ENCODE measurements at places on chromosomes 3 and 15. TPM values are rescaled to one million over a fixed set of nuclear protein-coding genes. Genes with fewer than 3 reads are reported as not detected.
A peak's percentile ranks its signal among the peaks of the same experiment; 100 is the strongest.

The LMAN1L gene
- total RNA-seq = 6.3 TPM

The NAALADL2 gene
- total RNA-seq = 7.3 TPM

The LHFPL4 gene
- total RNA-seq = not detected

The ALG3 gene
- total RNA-seq = 11.4 TPM

The RTP3 gene
- total RNA-seq = not detected

GRCh38 chr3:122687298-122687697 is 6.7 kb downstream of the PARP14 start:
- no peaks in the 10 kb centered on the region for H3K36me3 ChIP-seq
- H3K27me3 ChIP-seq = no peaks in the 10 kb centered on the region
- H3K4me3 ChIP-seq = no peak overlapping the region
- no peak for DNase-seq
- no peak overlapping the region for H3K27ac ChIP-seq

DNA sequence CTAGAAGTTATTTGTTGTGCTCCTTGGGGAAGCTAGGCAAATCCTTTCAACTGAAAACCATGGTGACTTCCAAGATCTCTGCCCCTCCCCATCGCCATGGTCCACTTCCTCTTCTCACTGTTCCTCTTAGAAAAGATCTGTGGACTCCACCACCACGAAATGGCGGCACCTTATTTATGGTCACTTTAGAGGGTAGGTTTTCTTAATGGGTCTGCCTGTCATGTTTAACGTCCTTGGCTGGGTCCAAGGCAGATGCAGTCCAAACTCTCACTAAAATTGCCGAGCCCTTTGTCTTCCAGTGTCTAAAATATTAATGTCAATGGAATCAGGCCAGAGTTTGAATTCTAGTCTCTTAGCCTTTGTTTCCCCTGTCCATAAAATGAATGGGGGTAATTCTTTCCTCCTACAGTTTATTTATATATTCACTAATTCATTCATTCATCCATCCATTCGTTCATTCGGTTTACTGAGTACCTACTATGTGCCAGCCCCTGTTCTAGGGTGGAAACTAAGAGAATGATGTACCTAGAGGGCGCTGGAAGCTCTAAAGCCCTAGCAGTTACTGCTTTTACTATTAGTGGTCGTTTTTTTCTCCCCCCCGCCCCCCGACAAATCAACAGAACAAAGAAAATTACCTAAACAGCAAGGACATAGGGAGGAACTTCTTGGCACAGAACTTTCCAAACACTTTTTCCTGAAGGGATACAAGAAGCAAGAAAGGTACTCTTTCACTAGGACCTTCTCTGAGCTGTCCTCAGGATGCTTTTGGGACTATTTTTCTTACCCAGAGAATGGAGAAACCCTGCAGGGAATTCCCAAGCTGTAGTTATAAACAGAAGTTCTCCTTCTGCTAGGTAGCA is 657 bp downstream of the PATL2 start:
- H3K27ac ChIP-seq = peak overlapping the region; percentile 100
- peaks cover 36% of the 10 kb centered on the region for H3K4me1 ChIP-seq
- no peak for DNase-seq
- H3K4me3 ChIP-seq = peak overlapping the region; percentile 80

- H3K27me3 ChIP-seq = peaks cover 22% of the 10 kb centered on the region
- H3K27ac ChIP-seq = no peak overlapping the region
- no peak for DNase-seq
- H3K36me3 ChIP-seq = no peaks in the 10 kb centered on the region
Observed at GRCh38 chr15:79932447-79932846, 35.6 kb upstream of the MTHFS start.

DNA sequence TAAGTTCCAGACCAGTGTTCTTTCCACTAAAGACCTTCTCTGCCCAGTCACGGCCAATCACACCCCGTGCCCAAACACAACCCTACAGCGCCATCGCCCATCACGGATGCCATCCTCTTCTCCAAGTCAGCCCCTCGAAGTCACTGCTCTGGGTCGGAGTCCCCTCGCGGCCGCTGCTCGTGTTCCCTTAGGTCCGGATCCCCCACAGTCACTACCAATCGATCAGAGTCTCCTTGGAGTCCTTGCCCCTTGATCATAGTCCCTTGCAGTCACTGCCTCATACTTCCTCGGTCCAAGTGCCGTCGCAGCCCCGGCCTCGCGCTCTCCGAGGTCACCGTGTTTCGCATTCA is 461 bp downstream of the PCYT1A start:
- H3K27me3 ChIP-seq = no peaks in the 10 kb centered on the region
- DNase-seq = peak; percentile 28
- peak overlapping the region; percentile 96 for H3K27ac ChIP-seq
- peaks cover 56% of the 10 kb centered on the region for H3K4me1 ChIP-seq
- peak overlapping the region; percentile 88 for H3K4me3 ChIP-seq
- H3K36me3 ChIP-seq = no peaks in the 10 kb centered on the region

- H3K4me1 ChIP-seq = no peaks in the 10 kb centered on the region
- H3K27ac ChIP-seq = no peak overlapping the region
- no peak for DNase-seq
- H3K36me3 ChIP-seq = no peaks in the 10 kb centered on the region
Observed at GRCh38 chr3:130582457-130583153, 65.6 kb downstream of the COL6A6 start.

GRCh38 chr3:122257644-122258364 is 67.2 kb upstream of the CSTA start:
- DNase-seq = no peak
- H3K27ac ChIP-seq = no peak overlapping the region
- H3K36me3 ChIP-seq = no peaks in the 10 kb centered on the region
- H3K4me1 ChIP-seq = no peaks in the 10 kb centered on the region
- H3K4me3 ChIP-seq = no peak overlapping the region

GRCh38 chr15:39874890-39875549 is 45.0 kb downstream of the GPR176 start:
- no peaks in the 10 kb centered on the region for H3K27me3 ChIP-seq
- H3K27ac ChIP-seq = no peak overlapping the region
- no peak for DNase-seq
- H3K36me3 ChIP-seq = no peaks in the 10 kb centered on the region

- no peaks in the 10 kb centered on the region for H3K27me3 ChIP-seq
- no peak overlapping the region for H3K4me3 ChIP-seq
- H3K4me1 ChIP-seq = no peaks in the 10 kb centered on the region
- no peak for DNase-seq
Observed at GRCh38 chr3:102906818-102907217, 472.0 kb downstream of the ZPLD1 start.

- H3K27ac ChIP-seq = no peak overlapping the region
- H3K27me3 ChIP-seq = no peaks in the 10 kb centered on the region
- DNase-seq = no peak
- no peak overlapping the region for H3K4me3 ChIP-seq
- no peaks in the 10 kb centered on the region for H3K36me3 ChIP-seq
Observed at GRCh38 chr15:39054128-39054732, 489.6 kb upstream of the RASGRP1 start.

DNA sequence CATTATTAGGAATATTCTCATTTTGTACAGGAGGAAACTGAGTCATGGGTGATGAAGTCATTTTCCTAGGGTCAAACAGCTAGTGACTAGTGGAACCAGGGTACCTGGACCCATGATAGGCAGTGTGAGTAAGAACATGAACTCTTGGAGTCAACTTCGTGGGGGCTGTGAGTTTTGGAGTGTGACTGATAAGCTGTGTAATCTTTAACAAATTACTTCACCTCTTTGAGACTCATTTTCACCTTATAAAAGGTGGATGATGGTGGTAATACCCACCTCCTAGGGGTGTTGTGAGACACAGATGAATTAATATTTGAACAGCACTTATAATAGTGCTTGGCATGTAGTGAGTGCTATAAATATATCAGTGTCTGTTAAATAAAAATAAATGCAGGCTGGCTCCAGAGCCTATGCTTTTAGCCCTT is 9.1 kb downstream of the SEMA6D start:
- H3K27ac ChIP-seq = peak overlapping the region; percentile 66
- no peak overlapping the region for H3K4me3 ChIP-seq
- H3K27me3 ChIP-seq = no peaks in the 10 kb centered on the region
- no peak for DNase-seq

DNA sequence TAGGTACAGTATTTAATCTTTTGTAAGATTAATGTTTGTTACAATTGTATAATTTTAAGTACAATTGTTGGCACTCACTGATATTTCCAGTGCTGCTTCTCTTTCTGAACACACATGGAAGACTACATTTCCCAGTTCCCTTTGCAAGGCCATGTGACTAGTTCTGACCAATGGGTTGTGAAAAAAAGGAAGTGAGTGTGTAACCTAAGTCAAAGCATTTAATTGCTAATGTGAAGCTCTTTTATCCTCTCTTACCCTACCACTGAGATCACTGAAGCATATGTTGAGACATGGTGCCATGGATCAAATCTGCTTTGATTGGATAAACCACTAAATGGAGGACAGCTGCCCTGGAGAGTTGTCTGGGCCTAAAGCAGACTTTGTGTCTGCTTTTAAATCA is 83.9 kb upstream of the PLXND1 start:
- H3K27ac ChIP-seq = no peak overlapping the region
- peak; percentile 59 for DNase-seq
- no peaks in the 10 kb centered on the region for H3K27me3 ChIP-seq
- H3K4me1 ChIP-seq = no peaks in the 10 kb centered on the region
- no peaks in the 10 kb centered on the region for H3K36me3 ChIP-seq
- H3K4me3 ChIP-seq = no peak overlapping the region

DNA sequence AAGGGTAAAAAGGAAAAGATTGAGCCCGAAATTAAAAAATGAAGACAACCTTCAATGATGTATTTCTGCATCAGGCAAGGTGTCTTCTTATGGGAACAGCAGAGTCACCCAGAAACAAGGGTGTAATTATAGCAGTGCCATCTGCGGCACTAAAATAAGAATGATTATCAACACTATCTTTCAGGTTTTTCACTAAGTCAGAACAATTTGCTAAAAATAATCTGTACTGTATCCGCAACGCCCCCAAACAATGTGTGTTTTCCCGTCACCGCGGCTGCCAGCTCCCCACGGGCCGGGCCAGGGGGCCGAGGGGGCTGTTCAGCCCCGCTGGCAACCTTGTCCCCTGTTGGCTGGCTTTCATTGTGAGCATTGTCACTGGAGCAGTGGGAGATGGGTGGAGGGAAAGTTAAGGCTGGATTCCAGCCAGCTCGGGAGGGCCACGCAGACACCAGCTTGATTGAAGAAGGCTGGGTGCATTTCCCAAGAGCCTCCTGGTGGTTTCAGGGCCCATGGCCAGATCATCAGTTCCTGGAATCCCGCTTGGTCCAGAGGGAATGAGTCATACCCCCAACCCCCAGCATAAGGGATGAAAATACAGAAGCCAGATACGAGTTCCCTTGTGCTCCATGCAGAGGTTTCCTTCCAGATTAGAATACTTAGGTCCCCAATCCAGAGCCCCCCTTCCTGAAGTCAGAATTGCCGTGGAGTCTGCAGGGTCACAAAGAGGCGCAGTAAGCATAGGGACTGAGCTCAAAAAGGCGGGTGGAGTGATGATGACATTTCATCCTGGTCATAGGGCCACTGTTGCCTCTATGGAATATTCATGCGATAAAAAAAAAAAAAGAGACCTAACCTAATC is 90.2 kb upstream of the KLF13 start:
- no peaks in the 10 kb centered on the region for H3K36me3 ChIP-seq
- H3K27me3 ChIP-seq = no peaks in the 10 kb centered on the region
- H3K27ac ChIP-seq = peak overlapping the region; percentile 89

- no peaks in the 10 kb centered on the region for H3K27me3 ChIP-seq
- H3K4me1 ChIP-seq = no peaks in the 10 kb centered on the region
- H3K27ac ChIP-seq = no peak overlapping the region
- H3K36me3 ChIP-seq = no peaks in the 10 kb centered on the region
- H3K4me3 ChIP-seq = no peak overlapping the region
- DNase-seq = no peak
Observed at GRCh38 chr3:55742022-55742831, 255.1 kb upstream of the WNT5A start.

- H3K4me3 ChIP-seq = no peak overlapping the region
- no peak overlapping the region for H3K27ac ChIP-seq
- DNase-seq = no peak
Observed at GRCh38 chr3:66200147-66200546, 20.7 kb upstream of the SLC25A26 start.

- H3K36me3 ChIP-seq = no peaks in the 10 kb centered on the region
- no peak overlapping the region for H3K4me3 ChIP-seq
- H3K27me3 ChIP-seq = no peaks in the 10 kb centered on the region
Observed at GRCh38 chr3:144544871-144545270, 573.2 kb downstream of the DIPK2A start.

GRCh38 chr3:119405315-119405714 is 58.1 kb downstream of the TMEM39A start:
- no peak for DNase-seq
- peaks cover 100% of the 10 kb centered on the region for H3K36me3 ChIP-seq

DNA sequence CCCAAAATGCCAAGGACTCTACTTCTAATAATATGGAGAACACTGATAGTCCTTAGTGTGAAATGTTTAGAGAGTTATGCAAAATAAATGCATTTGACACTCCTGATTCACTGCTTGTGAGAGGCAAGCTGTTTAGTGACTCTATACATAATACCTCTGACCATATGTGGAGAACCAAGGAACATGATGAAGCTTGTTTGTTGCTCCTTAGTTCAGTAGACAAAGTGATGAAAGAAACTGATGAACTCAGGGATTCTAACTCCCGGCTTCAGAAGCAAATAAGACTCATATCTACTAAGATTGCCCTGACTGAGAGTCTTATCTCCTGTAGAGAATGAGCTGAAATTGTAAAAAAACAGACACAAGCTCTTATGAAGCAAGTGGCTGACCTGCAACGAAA is 41.3 kb downstream of the PEX5L start:
- DNase-seq = no peak
- H3K4me1 ChIP-seq = no peaks in the 10 kb centered on the region
- no peaks in the 10 kb centered on the region for H3K27me3 ChIP-seq

DNA sequence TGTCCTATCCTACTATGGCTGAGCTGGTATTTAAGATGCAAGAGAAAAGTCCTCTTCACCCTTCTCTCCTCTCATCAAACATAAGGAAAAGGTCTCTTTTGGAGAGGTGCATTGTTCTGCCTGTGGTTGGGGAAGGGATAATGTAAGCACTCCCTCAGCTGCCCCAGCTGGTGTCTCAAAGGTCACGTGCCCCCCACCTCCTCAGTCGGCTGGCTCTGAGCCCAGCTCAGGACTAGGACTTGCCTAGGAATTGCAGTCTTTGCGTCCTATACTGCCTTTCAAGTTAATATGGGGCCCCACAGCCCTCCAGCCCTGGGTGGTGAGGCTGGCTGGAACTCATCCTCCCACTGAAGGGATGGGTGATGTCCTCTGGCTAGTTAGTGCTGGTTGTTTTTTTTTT is 29.7 kb downstream of the OR4F15 start:
- no peaks in the 10 kb centered on the region for H3K4me1 ChIP-seq
- no peak overlapping the region for H3K27ac ChIP-seq
- no peak overlapping the region for H3K4me3 ChIP-seq
- DNase-seq = no peak
- H3K27me3 ChIP-seq = no peaks in the 10 kb centered on the region
- no peaks in the 10 kb centered on the region for H3K36me3 ChIP-seq

DNA sequence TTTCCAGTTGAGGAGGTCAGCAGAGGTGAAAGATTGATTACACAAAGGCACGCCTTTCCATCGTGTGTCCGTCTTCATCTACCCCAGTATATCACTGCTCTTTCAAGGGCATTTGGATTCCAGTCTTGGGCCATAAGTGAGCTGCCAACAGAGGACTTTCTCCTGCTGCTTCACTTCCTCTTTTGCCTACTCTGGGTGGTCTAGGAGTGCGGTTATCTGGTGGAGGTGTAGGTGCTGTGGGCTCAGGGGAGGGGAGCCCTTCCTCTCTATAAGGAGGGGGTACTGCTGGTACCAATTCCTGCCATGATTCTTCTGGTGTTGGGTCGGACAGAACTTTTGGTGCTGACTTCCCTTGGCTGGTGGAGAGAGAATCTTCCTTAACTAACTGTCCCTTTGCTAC is 83.1 kb upstream of the VEPH1 start:
- H3K36me3 ChIP-seq = no peaks in the 10 kb centered on the region
- DNase-seq = no peak
- no peak overlapping the region for H3K27ac ChIP-seq
- H3K27me3 ChIP-seq = no peaks in the 10 kb centered on the region
- H3K4me1 ChIP-seq = no peaks in the 10 kb centered on the region

All from heart right ventricle (tissue), 16 donors.